AG04449 (cell line): ENCODE measurements at places on chromosomes 3 and 15.

DNA sequence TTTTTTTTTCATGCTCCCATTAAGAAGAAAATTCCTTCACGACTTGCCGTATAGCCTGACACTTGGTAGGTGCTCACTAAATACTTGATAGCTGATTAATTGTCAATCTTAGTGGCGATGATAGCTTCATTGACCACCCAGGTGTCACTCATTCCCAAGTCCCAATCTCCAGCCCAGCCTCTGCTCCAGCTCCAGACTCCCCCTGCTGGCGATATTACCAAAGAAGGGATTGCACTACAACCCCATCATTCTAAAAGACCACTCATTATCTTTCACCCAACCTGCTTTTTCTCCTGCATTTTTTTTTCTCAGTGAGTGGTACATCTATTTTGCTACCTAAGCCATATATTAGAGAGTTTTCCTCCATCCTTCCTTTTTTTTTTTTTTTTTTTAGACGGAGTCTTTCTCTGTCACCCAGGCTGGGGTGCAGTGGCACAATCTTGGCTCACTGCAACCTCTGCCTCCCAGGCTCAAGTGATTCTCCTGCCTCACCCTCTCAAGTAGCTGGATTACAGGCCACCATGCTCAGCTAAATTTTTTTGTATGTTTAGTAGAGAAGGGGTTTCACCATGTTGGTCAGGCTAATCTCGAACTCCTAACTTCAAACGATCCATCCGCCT lies 19.5 kb upstream of the COMMD2 start:
- no peak for DNase-seq

DNA sequence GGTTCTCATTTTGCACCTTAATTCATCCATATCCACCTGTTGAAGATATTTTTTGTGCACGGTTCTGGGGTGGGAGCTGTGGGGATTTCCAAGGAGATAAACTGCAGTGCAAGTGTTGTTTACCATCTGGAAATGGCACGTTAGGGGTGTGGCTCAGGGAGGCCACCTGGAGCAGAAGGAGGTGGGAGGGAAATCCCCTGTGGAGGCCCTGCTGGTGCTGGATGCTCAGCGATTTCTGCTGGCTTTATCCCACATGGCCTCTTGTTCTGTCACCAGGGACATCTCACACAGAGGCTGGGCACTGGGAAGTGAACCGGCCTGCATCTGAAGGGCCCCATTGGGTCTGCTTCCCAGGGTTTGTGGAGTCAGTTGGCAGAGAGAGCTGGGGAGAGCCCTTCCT lies 24.3 kb downstream of the TRPM1 start:
- no peak for DNase-seq

GRCh38 chr15:87661454-87662355 lies 594.8 kb downstream of the NTRK3 start:
- DNase-seq = no peak

DNA sequence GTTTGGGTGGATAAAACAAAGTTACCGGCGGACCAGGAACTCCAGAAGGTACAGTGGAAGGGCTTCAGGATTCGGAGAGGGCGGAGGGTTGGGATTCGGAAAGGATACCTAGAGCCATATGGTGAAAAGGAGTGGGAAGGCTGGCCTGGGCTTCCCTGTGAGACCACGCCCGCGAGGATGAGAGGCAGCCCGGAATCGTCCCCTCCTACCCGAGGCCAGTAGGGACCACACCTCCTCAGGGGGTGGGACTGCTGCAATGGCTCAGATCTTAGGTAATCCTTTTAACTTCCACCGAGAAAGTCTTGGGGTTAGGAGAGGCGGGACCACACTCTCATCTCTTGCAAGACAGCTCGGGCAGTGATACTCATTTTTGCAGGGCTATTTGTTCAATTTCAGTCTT lies 511.3 kb downstream of the OCA2 start:
- DNase-seq = no peak

DNA sequence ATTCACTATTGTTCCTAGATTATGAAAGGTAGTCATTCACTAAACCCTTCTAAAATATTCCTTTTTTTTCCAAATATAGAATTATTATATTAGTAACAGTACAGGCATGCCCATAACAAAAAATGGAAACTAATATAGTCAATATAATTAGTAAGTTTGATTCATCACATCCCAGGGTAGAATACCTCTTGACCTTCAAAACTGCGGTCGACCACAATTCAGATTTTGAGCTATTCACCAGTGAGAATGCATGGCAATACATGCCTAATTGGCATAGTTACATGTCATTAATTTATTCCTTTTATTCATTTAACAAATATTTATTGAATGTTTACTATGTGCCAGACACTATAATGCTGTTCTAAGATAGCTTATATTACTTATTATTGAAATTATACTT lies 98.0 kb downstream of the CHL1 start:
- DNase-seq = no peak

DNA sequence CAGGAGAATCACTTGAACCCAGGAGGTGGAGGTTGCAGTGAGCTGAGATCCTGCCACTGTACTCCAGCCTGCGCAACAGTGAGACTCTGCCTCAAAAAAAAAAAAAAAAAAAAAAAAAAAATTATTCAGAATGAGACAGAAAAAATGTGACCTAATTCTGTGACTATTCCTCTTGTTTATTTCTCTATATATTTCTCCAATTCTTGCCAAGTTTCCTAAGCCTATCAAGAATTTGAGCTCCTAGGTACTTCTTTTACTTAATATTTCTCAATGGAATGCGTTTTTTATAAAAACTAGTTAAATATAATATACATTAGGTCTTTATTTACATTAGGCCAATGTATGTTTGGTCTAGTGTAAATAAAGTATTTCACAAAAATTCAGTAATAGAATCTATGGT lies 86.8 kb downstream of the NAALADL2 start:
- DNase-seq = no peak

DNA sequence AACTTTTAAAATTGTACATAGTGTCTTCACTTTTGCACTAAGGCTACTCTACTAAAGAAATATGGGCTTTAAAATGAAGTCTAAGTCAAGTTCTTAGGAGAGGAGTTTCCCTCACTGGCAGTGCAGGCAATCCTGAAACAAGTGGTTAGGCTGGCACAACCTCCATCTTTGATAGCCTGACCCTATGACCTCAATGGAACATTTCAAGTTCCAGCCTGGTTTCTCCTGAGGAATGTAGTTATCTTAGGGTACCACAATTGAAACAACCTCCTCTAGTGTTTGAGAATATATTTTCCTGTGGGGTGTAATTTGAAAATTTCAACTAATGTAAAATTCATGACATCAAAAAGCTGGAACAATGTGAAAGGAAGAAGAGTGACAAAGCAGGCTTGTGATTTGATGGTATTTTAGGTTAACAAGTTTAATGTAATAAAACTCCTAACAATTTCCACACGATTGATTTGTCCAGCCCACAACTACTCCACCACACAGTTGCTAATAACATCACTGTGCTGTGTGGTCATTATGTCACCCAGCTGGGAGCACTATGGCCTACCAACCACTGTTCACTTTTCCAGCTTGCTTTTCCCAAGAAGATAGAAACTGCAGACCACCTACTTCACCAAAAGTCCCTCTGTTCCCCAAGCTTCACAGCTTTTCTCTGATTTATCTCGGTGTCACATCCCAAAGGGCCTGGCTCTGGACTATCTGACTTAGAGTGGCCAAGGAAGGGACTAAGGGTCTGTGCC lies 1.8 kb downstream of the WWTR1 start:
- DNase-seq = no peak

GRCh38 chr15:78408961-78409360 lies 29.1 kb upstream of the IREB2 start:
- DNase-seq = no peak

GRCh38 chr3:147425388-147425850 lies 16.3 kb downstream of the ZIC1 start:
- no peak for DNase-seq

DNA sequence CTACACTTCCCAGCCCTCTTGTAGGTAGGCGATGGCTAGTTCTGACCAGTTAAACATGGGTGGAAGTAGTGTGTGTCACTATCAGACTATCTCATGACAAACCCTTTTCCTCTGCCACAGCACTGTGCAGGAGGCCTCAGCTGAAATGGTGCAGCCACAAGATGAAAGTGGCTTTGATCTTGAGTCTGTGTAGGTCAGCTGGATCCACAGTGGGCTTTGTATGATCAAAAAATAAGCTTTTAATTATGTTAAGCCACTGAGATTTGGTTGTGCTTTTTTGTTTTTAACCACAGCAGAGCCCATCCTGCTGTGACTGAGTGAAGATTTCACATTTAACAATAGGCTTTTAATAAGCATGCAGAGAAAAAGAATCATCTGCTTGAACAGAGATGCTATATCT lies 19.7 kb downstream of the RCN2 start:
- DNase-seq = no peak

GRCh38 chr3:124263168-124263567 lies 271.2 kb upstream of the ROPN1 start:
- peak; percentile 83 for DNase-seq

DNA sequence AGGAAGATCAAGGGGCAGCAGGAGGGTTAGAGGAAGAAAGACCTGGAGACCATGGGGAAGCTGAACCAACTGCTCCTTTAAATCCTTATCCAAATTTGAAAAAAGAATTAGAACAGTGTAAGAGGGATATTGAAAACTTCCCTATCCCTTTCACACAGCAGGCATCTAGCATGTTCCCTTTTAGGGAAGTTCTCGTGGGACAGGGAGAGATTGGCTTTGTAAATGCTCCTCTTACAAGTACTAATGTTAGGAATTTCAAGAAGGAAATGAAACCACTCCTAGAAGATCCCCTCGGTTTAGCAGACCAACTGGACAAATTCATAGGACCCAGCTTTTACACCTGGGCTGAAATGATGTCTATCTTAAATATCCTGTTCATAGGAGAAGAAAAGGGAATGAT lies 41.5 kb downstream of the PPCDC start:
- no peak for DNase-seq

GRCh38 chr3:83894223-83894622 lies 1064.6 kb upstream of the CADM2 start:
- no peak for DNase-seq

DNA sequence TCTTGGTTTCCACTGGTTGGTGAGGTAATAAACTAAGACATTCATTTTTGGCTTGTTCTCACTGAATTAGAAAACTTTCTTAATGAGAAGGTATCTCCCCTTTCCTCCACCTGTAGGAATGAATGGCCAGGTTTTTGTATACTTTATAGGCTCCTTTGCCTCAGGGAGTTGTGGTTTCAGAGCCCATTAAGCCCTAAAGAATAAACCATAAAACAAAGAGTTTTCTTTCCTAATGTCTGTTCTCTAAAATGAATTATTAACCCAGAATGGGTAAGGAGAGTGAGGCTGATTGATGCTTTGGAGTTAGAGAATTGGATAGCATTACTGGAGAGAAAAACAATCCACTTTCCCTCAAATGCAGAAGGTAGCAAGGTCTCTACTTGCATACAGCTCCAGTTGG lies 67.6 kb downstream of the TIGIT start:
- no peak for DNase-seq

DNA sequence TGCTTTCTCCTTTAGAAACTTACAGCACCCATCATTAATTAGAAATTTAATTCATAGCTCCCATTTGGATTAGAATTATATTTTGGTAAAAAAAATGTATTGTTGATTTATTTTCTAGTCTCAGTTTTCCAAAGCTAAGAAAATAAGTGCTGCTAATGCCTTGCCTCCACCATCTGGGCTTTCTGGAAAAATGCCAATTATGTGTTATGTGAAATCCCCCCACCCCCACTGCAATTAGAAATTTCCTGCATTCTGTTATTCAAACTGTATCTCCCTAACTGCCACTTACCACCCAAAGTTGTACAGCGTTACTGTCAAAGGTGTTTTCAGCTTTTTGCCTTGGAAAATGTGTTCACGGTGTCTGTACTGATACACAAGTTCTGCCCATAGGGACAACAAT lies 617.2 kb upstream of the UBE2E2 start:
- DNase-seq = no peak

GRCh38 chr3:50605901-50606326 lies 5.7 kb downstream of the CISH start:
- DNase-seq = no peak

- no peak for DNase-seq
Observed at GRCh38 chr3:179247289-179248015, 3.5 kb downstream of the KCNMB3 start.

DNA sequence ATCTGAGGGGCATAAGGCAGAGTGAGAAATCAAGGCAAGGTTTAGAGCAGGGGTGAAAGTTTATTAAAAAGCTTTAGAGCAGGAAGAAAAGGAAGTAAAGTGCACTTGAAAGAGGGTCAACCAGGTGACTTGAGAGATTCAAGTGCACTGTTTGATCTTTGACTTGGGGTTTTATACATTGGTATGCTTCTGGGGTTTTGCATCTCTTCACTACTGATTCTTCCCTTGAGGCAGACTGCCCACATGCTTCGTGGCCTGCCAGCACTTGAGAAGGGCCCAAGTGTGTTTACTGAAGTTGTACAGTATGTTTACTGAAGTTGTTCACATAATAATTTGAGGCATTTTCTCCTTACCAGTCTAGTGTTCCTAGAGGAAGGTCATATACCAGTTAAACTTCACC lies 367.0 kb upstream of the UBE2E2 start:
- no peak for DNase-seq

DNA sequence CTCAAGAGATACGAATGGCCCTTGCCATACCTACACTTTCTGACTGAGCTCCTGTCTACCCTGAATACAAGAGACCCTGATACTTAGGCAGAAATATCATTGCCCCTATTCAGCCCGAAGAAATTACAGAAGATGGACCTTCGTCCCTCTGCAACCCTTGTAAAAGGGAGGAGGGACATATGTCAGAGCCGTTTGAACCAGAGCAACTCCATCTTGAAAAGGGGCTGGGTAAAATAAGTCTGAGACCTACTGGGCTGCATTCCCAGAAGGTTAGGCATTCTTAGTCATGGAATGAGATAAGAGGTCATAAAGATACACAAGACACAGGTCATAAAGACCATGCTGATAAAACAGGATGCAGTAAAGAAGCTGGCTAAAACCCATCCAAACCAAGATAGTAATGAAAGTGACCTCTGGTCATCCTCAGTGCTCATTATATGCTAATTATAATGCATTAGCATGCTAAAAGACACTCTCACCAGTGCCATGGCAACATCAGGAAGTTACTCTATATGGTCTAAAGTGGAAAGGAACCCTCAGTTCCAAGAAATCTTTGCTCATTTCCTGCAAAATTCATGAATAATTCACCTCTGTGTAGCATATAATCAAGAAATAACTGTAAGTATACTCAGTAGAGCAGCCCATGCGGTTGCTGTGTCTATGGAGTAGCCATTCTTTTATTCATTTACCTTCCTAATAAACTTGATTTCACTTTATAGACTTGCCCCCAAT lies 49.7 kb upstream of the GPD1L start:
- DNase-seq = no peak
